ENCODE measurements at places on chromosomes 7 and 10. TPM values are rescaled to one million over a fixed set of nuclear protein-coding genes. Genes with fewer than 3 reads are reported as not detected.

DNA sequence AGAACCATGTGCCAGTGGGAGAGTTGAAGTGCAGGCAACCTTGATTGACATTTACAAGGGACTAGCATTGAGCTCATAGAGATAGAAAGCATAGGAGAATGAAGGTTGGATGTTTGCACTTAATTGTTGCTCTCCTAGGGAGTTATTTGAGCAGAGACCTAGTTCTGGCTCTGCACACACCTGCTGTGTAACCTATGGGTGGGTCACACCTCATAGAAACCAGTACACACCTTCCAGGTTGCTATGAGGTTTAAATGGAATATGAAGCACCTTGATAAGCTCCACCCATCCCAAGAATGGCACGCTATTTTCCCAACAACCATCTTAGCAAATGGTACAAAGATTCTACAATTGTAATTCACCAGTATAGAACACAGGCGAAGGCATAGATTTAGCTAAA is 86.2 kb upstream of the AOAH start:
- no peak for DNase-seq

Gene ASZ1
- not detected for total RNA-seq

GRCh38 chr10:119754085-119754484 is 28.2 kb downstream of the INPP5F start:
- DNase-seq, result no peak

DNA sequence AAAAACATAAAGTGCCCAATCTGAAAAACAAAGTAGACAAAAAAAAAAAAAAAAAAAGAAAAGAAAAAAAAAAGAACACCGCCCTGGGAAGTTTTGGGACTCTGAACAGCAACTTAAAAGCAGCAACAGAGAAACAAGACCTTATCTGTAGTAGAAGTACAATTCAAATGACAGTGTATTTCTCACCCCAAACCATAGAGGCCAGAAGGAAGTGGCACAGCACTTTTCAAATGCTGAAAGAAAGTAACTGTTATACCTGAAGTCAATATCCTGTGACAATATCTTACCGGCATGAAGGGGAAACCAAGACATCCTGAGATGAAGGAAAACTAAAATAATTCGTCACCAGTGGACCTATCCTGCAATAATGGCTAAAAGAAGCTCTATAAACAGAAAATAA is 112.1 kb downstream of the DNAJC1 start:
- DNase-seq, result no peak

GRCh38 chr10:60816628-60817397 is 38.5 kb downstream of the CDK1 start:
- DNase-seq, result no peak

Gene PRR15
- 21.2 TPM for total RNA-seq

DNA sequence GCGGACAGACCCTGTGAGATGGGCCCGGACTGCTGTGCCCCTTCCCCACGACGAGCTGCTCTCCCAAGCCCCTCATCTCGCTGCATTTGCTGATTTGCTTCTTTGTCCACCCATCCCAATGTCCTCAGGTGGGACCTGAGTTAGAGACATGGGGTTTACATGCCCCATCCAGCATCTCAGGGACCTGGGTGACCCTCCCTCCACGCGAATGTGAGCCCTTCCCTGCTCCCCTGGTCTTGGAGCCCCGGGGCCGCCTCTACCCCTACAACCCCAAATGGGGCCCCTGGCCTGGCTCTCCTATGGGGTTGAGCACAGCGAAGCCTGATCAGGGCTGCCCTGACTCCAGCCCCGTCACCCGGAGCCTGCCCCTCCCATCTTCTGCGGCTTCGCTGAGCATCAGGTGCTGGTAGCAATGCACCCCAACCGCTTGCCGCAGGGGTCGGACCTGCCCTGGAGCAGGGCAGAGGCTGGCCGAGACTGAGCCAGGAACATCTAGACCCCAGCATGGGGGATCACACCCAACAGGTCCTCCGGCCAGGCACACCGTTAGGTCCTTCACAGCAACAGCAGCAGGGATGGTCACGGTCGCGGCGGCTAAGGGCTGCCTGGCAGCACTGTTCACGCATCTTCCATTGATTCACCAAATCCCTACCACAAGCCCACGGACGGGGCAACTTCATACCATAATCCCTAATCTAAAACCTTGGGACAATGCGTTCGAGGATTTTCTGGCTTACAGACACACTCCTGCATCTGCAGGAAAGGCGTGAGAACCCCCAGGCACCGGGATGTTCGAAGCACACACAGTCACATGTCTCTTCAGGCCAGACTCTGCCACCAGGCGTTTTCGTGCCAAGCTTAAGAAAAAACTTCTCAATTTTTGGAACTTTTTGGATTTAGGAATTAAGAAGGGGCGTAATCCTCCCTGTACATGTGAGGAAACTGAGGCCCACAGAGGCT is 15.5 kb downstream of the WDR86 start:
- DNase-seq, result no peak

DNA sequence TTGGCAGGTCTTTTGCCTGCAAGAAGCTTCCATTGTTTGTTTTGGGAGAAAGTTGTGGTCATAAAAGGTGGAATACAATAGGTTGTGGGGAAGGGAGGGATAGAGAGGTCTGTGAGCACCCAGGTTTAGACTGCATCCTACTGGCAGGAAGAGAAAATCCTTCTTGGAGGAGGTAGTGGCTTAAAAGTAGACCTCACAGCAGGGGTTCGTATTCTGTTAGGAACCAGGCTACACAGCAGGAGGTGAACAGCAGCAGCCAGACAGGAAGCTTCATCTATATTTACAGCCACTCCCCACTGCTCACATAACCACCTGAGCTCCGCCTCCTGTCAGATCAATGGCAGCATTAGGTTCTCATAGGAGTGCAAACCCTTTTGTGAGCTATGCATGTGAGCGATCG is 245.3 kb downstream of the NSUN6 start:
- peak; percentile 17 for DNase-seq

Gene EXOSC1
- total RNA-seq, result 53.7 TPM

Gene AASS
- total RNA-seq, result 349 TPM

- DNase-seq, result peak; percentile 51
Observed at GRCh38 chr7:12244129-12244528, 33.0 kb downstream of the TMEM106B start.

GRCh38 chr10:3692387-3692999 is 92.5 kb downstream of the KLF6 start:
- no peak for DNase-seq

GRCh38 chr10:123642697-123643096 is 23.5 kb upstream of the GPR26 start:
- DNase-seq, result no peak

DNA sequence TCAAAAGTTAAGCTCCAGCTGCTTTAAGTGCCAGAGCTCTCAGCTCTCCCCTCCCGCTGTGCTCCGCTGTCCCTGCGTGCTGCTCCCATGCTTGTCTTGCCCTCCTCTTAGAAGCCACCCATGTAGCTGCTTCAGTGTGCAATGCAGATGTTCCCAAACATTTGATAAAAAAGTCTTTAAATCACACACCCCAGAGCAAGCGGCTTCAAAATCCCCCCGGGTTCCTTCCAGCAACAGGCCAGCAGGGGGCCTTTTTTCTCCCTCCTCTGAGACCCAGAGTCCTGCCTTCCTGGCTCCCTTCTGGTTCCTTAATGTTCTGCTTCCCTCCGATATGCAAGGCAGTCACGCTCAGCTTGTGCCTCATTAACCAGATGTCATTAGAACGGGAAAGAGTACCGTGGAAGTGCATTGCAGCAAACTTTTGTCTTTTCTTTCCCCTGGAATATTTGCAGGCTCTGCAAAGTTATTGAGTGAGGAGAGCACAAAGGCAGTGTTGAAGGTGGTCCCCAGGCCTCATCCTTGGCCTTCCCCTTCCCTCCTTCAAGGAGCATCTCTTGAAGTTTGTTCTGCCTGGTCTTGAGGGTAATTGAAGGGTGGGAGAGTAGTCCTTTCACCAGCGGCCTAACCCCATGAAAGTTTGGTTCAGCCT is 25.5 kb downstream of the LDB3 start:
- peak; percentile 64 for DNase-seq

DNA sequence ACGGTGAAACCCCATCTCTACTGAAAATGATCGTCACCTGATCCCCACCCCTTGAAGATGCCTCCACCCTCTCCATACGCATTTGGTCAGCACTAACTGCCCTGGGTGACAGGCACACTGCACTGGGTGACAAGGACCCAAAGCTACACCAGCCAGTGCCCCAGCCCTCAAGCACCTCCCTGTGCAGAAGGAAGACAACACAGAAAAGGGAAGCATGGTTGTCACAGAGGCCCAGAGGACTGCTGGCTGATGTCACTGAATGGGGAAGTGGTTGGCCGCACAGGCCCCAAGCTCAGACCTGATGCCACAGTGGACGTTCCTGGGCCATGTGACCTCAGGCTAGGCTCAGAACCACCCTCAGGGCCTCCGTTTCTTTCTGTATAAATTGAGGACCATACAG is 4.2 kb upstream of the PILRA start:
- DNase-seq, result no peak

DNA sequence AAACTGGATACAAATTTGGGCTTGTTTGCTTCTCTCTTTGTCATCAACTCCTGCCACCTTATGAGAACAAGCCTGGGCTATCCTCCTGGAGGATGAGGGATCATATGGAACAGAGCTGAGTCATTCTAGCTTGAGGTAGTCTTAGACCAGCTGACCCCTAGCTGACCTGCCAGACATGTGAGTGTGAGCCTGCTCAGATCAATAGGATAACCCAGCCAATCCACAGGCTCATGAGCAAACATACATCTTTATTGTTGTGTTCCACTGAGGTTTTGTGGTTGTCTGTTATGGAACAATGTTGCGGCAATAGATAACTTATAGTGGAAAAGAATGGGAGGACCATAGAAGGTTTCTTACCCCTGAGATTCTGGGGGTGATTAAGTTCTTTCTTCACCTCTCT is 54.5 kb upstream of the FAM180A start:
- no peak for DNase-seq

- DNase-seq, result no peak
Observed at GRCh38 chr7:22868509-22868908, 45.9 kb upstream of the TOMM7 start.

DNA sequence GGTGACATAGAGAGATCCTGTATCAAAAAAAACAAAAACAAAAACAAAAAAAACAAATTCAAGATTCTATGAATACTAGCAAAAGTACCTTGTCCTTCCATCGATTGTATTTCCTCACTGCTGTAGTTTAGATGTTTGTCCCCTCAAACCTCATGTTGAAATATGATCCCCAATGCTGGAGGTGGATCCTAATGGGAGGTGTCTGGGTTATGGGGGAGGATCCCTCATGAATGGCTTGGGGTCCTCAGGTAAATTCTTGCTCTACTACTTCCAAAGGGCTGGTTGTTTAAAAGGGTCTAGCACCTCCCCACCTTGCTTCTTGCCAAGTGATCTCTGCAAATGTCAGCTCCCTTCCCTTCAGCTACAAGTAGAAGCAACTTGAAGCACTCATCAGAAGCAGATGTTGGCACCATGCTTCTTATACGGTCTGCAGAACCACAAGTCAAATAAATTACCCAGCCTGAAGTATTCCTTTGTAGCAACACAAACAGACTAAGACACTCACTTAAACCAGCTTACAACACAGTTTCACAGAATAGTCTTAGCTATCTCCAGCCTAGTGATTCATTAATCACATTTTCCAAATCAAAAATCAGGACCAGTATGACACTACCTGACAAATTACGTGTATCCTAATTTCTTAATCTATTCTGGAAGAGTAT is 20.7 kb downstream of the ABI1 start:
- no peak for DNase-seq

DNA sequence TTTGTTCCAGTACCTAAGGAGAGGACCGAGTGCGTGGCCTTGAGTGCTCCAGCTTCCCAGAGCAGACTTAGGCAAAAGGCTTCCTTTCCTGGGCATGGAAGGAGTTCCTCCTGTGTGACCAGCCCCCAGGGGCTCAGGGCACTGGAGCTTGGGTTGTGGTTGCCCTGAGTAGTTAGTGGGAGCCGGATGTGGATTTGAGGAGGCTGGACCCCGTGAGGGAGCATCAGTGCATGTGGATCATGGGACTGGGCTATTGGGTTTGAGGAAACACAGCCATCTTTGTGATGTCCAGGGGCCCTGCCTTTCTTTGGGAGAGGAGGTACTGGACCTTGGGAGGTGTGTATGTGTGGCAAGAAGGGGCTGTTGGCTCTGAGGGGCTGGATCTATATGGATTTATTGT is 8.4 kb downstream of the LRMDA start:
- no peak for DNase-seq

GRCh38 chr7:84998665-84999064 is 188.2 kb downstream of the SEMA3D start:
- DNase-seq, result no peak

Gene CARD11
- total RNA-seq, result 35.5 TPM

DNA sequence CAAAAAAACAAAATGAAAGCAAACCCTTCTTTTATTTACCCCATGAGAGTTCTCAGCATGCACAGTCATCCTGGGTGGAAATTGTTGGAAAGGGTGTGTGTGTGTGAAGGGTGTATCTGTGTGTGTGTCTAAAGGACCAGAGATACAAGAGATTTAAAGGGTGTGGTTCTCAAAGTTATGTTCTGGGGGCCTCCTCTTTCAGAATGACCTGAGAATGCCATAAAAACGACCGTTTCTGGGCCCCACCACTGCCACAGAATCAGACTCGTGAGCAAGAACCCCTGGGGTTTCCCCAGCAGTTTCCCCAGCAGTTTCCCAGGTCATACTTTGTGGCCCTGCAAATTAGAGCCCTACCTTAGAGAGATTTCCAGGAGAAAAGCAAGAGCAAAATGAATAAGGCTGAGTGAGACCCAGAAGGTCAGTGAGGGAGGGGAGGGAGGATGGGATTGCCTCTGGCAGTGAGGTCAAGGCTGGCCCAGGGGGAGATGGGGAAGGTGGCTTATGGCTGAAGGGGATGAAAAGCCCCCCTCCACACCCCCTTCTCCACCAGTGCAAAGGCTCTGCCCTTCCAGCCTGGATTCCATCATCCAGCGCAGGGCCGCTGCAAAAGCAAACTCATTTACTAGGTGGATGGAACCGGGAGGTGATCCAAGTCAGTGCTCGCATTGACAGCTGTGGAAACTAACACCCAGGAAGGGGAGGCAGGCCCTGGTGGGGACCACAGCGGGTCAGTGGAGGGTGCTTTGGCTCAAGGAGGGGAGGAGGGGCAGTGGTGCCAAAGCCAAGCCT is 10.2 kb downstream of the PYROXD2 start:
- DNase-seq, result no peak

DNA sequence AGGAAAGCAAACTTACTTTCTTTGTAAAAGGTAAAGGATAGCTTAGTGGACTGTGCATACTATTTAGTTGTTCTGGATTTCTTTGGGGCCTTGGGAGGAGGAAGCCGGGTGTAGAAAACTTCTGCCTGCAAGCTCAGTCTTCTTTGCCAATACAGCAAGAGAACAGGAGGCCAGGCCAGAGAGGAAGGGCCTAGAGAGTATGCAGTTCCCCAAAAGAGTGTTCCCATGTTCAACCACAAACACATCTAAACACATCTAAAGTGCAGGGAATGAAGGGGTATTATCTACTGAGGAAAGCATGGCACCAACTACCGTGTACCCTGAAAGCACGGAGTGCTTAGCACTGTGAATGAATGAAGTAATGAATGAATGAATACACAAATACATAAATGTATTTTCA is 11.0 kb downstream of the KIAA1217 start:
- no peak for DNase-seq

DNA sequence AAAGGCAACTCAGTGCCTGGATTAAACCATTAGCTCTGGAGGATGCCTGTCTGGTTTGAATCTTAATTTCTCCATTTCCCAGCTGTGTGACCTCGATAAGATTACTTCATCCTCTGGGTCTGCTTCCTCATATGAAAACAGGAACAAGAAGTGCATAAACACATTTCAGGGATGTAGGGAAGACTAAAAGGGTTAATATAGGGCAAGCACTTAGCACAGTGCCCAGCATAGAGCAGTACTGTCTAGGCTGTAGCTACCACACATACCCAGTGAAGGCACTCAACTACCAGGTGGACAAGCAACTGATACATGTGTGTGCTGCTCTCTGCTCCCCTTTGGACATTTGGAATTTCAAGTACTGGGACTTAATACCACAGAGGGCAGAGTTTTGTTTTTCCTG is 85.4 kb downstream of the KCNMA1 start:
- DNase-seq, result no peak

Data from WTC11 (cell line).